ENCODE measurements at places on chromosomes 5 and 9. TPM values are rescaled to one million over a fixed set of nuclear protein-coding genes. Genes with fewer than 3 reads are reported as not detected.
A peak's percentile ranks its signal among the peaks of the same experiment; 100 is the strongest.

DNA sequence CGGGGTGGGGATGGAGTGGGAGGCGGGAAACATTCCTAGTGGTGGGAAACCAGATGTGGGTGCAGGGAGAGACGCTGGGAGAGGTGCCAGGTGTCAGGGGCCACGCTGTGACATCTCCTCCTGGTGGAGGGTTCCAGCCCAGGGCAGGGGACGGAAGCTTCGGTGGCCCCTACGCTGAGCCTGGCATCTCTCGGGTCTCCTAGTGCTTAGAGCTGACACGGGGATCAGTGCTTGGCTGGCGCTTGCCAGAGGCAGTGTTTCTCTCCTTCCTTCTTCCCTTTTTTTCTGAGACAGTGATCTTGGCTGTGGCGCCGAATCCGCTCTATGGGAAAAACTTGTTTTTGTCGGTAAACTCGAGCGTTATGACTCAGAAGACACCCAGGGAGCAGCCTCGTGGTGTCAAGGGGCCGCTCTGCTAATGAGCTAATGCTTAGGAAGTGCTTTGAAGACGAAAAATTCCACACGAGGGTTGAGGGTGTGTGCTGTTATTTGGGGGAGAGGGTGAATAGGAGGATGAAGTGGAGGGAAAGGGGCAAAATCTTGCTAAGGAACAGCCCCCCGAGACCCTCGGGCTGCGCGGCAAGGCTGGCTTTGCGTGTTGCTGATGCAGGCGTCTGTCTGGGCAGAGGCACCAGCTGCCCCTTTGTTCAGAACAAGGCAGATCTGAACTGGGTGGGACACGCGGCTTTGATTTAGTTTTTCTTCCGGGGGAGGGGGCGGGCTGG lies 20.4 kb upstream of the IER5L start:
- no peak for DNase-seq

DNA sequence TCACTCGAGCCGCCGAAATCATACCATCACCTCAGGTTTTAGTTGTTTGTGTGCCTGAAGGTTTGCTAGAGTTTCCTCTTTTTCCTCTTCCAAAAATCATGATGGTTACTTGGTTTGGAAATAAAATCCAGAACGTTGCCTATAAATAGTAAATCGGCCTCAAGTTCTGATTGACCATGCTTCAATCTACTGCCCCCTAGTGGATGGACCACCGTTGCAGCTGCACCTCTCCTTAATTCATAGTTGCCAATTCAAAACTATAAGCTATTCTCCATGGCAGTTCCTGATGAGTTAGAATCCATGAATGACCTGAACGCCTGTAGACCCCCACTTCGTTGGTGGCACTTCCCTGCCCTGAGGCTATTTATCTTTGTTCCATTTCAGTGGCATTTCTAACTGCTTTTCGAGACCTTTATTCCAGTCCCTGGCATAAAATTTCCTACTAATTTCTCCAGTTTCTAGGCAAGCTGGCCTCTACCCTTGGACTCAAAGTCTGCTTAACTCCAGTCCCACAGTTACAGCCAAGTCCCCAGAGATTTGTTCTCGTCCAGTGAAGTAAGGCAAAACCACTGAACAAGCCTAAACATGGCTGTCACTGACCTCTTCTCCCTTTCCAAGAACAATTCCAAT lies 422.6 kb downstream of the EFNA5 start:
- peak; percentile 49 for DNase-seq

- DNase-seq: no peak
These were observed 81.1 kb downstream of the MAT2B start for GRCh38 chr5:163586531-163586956.

DNA sequence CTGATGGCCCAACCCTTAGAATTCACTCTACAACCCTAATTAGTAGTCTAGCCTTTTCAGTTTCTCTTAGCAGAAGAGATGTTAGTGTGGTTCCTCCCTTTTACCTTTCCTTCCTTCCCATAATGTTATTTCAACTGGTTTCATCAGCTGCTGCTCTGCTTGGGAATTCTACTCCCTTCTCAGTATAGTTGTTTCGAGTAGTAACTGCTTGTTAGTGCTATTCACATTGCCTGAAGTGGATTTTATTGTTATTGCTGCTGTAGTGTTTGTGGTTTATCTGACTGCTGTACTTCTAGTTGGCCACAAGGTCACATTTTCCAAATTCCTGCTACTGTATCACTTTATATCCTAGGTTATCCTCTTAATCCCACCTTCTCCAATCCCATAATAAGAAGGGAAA lies 29.7 kb downstream of the SMIM15 start:
- DNase-seq: no peak

DNA sequence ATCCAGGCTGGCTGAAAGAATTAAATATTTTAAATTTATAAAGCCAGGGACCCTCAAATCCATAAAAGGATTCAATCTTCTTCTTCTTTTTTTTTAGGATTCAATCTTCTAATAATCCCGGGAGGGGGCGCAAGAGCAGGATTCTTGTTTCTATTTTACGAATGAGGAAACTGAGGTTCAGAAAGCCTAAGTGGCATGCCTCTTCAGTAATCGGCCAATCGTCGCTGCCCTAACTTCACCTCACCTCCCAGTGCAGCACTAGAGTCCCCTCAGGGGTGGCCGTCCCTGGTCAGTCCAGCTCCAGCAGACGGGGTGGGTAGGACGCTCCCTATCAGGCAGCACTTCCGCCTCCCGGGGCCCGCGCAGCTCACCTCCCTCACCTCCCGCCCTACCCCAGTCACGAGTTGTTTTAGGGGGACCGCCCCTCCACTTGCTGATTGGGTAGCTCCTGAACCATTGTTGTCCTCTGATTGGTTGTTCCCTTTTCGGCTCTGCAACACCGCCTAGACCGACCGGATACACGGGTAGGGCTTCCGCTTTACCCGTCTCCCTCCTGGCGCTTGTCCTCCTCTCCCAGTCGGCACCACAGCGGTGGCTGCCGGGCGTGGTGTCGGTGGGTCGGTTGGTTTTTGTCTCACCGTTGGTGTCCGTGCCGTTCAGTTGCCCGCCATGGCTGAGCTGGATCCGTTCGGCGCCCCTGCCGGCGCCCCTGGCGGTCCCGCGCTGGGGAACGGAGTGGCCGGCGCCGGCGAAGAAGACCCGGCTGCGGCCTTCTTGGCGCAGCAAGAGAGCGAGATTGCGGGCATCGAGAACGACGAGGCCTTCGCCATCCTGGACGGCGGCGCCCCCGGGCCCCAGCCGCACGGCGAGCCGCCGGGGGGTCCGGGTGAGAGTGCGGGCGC lies at the start of gene CLTA:
Gene CLTA, plus strand, starts transcription at position 534 of the 902 bp plus-strand sequence. Its CDS starts 136 bp downstream, at position 670.
- DNase-seq: peak; percentile 100

DNA sequence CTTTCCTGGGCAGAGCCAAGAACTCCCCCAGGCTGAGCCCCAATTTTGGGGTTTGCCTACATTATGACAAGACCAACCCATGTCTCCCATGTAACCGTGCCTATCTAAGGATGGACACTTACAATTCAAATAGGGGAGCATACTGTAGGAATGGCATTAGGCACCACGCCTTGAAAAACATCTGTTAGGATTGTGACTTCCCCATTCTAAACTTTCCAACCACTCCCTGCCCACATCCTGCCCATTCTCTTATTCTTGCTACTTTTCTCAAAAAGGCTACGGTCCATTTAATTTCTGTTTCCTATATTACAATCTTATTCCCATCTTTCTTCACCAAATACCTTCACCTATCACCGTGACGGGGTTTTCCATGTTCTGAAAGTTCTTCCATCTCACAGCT lies 99.2 kb downstream of the LPAR1 start:
- DNase-seq: no peak

DNA sequence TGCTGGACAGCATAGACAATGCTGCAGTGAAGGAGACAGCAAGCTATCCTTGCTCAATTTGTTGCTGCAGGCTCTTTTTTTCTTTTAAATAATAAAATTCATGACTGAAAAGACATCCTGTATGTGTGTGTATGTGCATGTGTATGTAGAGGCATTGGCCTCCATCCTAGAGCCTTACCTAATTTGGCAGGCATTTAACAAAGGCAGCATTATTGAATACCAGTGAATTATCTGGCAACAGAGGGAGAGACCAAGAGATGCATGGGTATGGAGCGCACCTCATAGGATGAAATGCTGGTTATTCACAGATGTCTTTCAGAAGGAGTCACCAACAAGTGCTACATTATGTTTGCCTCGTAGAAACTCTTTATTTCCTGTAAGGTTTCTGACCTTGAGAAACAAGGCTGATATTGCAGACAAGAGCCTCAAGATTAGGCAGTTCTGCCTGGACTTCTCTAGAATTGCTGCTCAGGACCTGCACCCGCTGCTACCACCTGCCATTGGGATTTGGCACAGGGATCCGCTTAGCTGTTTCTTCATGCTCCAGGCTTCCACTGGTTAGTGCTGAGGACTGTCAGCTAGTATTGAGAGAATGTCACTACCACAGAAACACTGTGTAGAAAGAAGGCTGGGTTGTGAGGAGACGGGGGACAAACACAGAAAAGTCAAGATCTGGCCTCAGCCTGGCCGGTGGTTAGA lies 247.7 kb upstream of the RFX3 start:
- no peak for DNase-seq

DNA sequence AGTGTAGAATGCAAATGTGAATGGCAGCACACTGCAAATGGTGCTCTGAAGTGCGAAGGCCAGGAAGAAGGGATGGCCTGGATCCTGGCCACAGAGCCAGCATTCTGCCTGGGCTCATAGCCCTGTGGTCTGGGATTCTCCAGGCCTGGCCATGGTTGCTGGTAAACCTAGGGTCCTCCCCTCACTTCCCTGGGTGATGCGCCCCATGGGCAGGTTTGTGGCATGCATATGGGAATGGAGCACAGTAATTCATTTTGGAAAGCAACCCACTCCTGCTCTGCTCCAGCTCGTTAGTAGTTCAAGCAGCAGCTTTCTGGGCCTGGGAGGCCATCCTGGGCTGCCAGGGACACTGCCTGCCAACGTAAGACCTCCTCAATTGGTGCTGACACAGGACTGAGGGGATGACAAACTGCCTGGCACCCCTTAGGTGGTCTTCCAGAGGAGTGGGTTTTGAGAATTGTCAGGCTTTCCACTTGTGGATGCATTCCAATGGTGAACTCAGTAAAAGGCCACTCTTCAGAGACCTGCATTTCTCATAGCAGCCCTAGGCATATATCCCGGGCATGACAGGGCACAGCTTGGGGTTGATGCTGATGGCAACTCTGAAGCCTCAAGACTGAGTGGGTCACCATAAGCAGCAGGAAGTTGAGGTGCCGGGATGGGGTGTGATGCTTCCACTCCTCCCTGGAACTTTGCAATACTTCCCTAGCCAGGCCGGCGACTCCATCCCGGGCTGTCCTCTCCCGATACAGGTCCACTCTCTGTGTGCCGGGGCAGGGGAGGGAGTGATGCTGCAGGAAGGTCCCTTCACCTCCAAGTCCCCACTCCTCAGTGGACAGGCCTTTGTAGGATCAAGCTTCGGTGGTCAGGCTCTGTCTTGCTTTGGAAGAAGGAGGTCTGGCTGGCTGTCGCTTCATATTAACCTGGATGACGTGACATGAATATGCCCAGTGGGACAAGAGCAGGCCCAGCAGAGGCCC lies 1.2 kb upstream of the SLC25A48 start:
- no peak for DNase-seq

DNA sequence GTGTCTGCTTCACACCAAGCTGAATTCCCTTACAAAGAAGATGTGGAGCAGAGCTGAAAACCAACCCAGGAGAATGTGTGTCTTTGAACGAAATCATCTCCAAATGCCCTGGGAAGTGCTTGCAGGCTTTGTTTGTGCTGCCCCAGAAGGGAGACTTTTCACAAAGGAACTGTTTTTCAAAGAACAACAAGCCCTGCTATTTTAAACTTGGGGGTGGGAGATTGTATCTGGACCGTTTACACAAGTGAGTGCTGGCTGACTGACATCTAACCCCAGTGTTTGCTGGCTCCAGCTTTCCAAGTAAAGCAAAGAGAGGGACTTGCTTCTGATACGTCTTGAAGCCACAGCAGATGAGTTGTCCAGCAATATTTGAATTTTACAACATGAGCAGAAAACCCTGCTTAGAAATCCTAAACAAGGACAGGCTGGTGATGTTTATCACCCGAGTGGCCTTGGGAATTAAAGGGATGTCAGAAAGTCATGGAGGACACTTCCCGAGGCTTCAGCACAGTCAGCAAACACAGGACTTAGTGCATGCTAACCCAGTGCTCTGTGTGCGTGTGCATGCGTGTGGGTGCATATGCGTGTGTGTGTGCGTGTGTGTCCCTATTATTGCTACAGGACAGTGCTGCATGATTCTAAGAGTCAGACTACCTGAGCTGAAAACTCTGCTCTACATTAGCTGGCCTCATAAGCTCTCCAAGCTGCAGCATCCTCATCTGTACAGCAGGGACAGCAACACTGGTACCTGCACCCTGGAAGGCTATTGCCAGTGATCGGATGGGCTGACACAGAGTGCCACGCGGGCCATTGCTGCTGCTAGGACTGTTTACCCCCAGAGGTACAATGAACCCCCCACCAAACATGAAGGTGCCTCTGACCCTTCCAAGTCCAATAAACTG lies 1.4 kb downstream of the ADAMTS12 start:
- no peak for DNase-seq

DNA sequence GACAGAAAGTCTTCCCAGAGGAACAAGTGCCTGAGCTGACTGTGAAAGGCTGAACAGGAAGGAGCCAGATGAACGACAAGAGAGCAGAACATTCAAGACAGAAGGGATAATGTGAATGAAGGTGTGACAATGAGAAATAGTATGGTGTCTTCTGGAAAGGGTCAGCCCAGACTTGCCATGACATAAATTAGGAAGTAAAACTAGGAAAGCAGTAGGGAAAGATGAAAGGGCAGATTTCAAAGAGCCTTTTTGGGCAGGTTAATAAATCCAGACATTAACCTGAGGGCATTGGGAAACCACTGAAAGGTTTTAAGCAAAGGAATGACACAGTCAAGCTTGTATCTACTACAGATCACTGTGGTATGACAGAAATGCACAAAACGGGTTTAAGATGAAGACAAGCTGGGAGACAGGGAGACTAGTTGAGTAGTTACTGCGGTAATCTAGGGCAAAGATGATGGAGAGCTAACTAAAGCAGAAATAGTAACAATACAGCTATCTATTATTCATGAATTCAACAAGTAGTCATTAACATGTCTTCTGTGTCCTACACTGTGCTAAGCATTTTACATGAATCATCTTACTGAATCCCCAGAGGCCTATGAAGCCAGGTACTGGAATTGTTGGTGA lies 580.9 kb upstream of the WWC1 start:
- no peak for DNase-seq

GRCh38 chr9:113530942-113531341 lies 67.4 kb downstream of the RGS3 start:
- DNase-seq: no peak

GRCh38 chr5:111968459-111968858 lies 211.5 kb upstream of the NREP start:
- peak; percentile 21 for DNase-seq

GRCh38 chr9:135908093-135908753 lies 877 bp upstream of the CAMSAP1 start:
- no peak for DNase-seq

The RGS7BP gene
- total RNA-seq: not detected

The CORO2A gene
- total RNA-seq: 0.03 TPM

- DNase-seq: no peak
These were observed 29.9 kb downstream of the TMEM161B start for GRCh38 chr5:88238732-88239131.

DNA sequence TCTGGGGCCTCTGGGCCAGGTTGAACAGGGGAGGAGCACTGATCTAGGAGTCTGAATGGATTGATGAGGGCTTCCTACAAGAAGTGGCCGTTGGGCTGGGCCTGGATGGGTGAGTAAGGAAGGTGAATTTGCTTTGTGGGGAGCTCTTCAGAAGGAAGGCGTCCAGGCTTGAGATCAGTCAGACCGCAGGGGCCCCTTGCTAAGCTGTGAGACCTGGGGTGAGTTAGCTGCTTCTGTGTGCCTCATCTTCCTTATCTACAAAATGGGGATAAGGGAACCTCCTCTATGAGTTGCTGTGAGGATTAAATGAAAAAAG lies 1.1 kb upstream of the SYNPO start:
- no peak for DNase-seq

The LCN2 gene
- total RNA-seq: not detected
